ENCODE measurements at places on chromosomes 4 and X.

- no peak for DNase-seq
Observed at GRCh38 chr4:118825799-118826198, 10.1 kb downstream of the SEC24D start.

DNA sequence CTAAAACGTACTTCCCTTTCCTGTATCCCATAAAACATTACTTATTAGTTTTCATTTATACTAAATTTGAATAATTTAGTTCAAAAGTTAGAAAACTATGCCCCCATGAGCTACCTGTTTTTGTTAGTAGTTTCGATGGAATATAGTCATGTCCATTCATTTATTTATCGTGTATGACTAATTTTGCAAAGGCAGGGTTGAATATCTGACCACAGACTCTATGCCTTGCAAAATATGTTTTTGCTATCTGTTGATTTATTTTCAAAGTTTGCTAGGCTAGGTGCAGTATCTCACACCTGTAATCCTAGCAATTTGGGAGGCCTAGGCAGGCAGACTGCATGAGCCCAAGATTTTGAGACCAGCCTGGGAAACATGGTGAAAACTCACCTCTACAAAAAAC is 78.4 kb downstream of the PDS5A start:
- DNase-seq = no peak

DNA sequence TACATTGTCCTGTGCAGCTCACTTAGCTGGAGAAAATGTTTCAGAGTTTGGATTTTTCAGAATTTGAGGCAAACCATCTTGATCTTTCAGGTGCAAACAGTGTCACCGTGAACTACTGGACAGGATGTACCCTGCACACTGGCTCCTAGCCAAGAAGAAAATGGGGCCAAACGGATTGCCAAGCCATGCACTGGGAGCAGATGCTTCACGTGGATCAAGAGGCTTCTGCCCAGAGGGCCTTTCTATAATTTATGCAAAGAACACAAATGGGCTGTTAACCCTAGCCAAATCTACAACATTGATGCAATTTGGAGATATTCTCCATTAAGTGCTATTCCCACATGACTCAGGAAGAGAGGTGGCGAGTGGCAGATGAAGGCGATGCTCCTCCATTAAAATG is 46.9 kb upstream of the ATP8A1 start:
- DNase-seq = no peak

DNA sequence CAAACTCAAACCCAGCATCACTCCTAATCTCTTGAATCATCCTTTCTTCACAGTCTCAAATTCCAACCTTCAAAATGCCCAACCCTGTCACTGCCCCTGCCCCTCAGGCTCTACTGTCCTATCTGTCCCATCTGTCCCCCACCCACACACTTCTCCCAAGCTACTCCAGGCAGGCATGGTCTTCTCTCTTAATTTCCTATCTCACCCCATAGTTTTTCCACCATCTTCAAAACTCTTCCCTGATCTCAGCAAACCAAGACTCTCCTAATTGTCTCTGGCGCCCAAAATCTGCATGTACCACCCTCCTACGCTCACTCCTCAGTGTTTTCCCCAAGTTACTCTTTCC is 644 bp downstream of the LAMP2 start:
- DNase-seq = no peak

DNA sequence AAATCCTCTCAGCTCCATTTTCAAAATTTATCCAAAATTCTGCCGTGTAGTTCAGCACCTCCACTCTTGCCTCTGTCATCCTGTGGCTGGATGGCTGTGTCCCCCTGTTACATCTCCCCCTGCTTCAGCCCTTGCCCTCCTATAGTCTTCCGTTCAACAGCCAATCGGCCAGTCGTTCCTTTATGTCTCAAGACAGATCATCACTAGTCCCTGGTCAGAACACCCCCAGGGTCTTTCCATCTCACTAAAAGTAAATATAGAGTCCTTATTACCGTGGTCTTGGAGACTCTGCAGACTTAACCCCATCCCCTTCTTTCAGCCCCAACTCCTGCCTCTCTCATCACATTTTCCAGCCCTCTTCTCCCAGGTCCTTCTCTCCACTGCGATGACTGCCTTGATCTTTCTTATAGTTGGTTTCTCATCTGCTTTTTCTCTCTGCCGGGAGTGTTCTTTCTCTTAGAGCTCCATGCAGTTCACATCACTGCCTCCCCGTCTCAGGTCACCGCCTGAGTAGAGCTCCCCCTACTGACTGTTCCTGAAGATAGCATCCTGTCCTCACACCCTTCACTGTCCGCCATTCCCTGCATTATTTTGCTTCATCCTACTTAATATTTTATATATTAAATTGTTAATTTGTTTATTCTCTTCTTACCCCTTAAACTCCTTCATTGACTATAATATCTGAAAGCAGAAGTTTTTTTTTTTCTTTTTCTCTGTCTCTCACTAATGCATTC is 736.9 kb upstream of the MAGEB2 start:
- no peak for DNase-seq

DNA sequence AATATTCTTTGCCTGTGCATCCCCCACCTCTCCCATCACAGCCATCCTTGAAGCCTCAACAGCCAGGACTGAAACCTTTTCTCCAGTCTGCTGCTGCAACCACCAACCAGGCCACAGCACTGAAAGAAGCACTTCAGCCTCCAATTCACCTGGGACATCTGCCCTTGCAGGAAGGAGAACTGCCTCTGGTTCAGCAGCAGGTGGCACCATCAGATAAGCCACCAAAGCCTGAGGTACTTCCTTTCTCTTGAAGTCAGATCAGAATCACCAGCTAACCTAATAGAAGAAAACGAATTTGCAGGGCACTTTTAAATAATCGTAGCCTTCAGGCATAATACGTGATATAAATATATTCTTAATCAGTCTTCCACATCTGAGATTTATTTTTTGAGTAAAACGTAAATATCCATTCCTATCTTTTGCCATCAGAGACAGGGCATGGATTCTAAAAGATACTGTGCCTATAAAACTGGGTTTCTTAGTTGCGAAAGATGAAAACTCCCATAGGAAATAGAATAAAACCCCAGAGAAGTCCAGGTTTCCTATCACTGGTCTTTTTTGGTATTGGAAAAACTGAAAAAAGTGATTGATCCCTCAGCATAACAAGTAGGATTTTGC is 9.5 kb downstream of the AMBN start:
- peak; percentile 33 for DNase-seq

GRCh38 chrX:8879750-8880149 is 78.6 kb upstream of the FAM9A start:
- no peak for DNase-seq

GRCh38 chr4:113908829-113909228 is 70.6 kb downstream of the ARSJ start:
- DNase-seq = no peak
